SJSA1 (cell line): ENCODE measurements at places on chromosomes 12 and 14.

DNA sequence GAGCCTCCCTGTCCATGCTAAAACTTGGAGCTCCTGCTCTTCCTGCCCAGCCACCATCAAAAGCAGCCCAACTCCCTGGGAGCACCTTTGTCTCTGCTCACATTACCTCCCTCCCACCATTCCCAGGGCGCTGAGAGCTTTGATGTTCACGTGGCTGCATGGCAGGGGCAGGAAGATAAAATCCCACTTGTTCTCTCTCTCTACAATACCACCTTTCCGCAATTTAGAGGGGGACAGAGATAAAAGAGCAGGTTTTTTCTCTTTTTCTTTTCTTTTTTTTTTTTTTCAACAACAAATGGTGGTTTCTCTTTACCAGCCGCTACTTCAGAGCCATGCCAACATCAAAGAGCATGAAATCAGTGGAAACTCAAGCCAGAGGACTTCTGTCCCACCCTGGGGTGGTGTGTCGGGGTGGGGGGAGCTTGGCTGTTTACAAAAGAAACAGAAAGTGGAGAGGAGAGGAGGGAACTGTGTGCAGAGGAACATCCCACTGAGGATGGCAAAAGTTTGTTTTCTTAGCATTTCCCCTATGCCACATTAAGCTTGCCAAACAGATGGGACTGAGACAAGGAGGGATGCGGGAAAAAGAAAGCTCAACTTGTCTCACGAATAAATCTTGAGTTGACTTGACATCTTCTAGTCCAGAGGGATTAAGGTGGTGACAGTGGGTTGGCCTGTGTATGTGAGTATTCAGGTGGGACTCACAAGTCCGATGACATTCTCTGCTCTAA, 103.7 kb upstream of the NUDT4 start:
- no peak for DNase-seq

GRCh38 chr12:61302282-61302681, 957.9 kb upstream of the USP15 start:
- no peak for DNase-seq

GRCh38 chr14:97329701-97330100, 532.5 kb downstream of the VRK1 start:
- DNase-seq, result peak; percentile 48

- no peak for DNase-seq
Measured at GRCh38 chr14:45095143-45095542, 11.2 kb downstream of the PRPF39 start.

GRCh38 chr12:65533177-65533883, 254.8 kb downstream of the MSRB3 start:
- no peak for DNase-seq

GRCh38 chr12:49707812-49708147, 575 bp upstream of the FMNL3 start:
- DNase-seq, result no peak

- DNase-seq, result no peak
Measured at GRCh38 chr12:66978802-66979201, 290.4 kb upstream of the CAND1 start.

- no peak for DNase-seq
Measured at GRCh38 chr12:124098887-124099286, 125.9 kb downstream of the ZNF664 start.

GRCh38 chr14:77612011-77612620, 4.3 kb downstream of the SPTLC2 start:
- DNase-seq, result no peak

GRCh38 chr12:76041406-76041805, 9.8 kb upstream of the PHLDA1 start:
- DNase-seq, result no peak

GRCh38 chr12:119375075-119375882, 40.8 kb downstream of the CCDC60 start:
- DNase-seq, result no peak

DNA sequence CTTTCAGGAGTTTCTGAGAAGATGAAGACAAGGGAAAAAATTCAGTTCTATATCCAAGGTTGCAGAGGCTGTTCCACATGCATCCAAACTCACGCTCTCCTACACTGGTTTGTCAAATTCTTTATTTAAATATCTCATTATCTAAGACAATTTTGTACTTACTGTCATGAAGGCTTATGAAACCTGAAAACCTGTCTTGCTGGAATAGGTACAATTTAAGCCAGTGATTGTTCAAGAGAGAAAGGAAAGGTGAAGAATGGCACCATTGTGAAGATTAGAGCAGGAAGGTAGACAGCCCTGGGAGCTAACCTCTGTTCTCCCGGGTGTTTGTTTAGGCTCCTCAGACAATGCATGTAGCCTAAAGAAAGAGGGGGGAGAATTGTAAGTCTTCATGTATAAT, 315.1 kb upstream of the PRKD1 start:
- DNase-seq, result no peak

GRCh38 chr12:45718306-45718705, 11.2 kb upstream of the ARID2 start:
- DNase-seq, result no peak

GRCh38 chr12:2334271-2334670, 281.5 kb downstream of the CACNA1C start:
- no peak for DNase-seq

DNA sequence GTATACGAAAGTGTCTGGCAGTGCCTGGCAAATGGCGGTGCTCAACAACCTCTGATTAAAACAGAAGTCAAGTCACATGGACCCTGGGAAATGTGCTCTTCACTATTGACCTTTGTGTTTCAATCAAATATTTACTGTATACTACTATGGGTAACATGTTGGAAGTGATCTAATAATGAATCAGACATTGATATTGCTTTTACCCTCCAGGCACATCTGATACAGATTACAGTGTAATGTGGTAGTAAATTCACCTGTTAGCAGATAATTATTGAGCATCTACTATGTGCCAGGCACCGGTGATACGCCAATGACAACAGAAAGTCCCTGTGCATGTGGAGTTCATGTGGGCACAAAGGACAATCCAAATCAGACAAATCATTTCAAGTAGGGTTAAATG, 63.1 kb downstream of the STON2 start:
- DNase-seq, result no peak

- no peak for DNase-seq
Measured at GRCh38 chr12:59085690-59086089, 165.4 kb upstream of the LRIG3 start.

- DNase-seq, result no peak
Measured at GRCh38 chr12:57475271-57476161, 4.2 kb downstream of the ARHGAP9 start.

GRCh38 chr12:95700316-95700785, 90.2 kb downstream of the NTN4 start:
- peak; percentile 50 for DNase-seq

DNA sequence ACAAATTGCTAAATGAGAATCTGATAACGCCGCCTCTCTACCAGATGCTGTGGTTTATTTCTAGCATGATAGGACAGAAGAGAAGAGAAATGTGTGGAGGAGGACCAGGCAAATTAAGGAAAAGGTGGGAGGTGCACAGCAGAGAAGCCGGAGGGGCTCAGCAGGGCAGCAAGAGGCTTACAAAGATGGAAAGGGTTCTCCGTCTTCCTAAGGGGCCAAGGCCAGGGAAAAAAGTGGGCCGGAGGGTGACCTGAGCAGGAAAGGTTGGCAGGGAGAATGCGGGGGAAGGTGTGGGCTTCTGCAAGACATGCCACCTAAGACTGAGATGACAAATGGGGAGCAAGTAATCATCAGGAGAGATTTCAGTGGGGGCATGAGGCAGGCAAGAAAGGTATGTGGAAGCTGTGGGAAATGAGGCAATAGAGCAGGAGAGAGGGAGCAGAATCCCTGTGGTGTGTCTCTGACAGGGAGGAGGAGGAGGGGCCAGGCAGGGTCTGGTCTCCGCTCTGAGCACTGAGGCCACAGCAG, 18.7 kb downstream of the MANSC1 start:
- no peak for DNase-seq

GRCh38 chr14:92914087-92914656, 8.8 kb upstream of the CHGA start:
- DNase-seq, result no peak

GRCh38 chr14:31568161-31568560, 7.0 kb downstream of the NUBPL start:
- DNase-seq, result no peak

GRCh38 chr12:30269496-30269895, 426.2 kb downstream of the IPO8 start:
- no peak for DNase-seq

- no peak for DNase-seq
Measured at GRCh38 chr14:79281244-79282152, 929.8 kb downstream of the DIO2 start.

- no peak for DNase-seq
Measured at GRCh38 chr12:59874781-59875180, 279.0 kb downstream of the SLC16A7 start.

DNA sequence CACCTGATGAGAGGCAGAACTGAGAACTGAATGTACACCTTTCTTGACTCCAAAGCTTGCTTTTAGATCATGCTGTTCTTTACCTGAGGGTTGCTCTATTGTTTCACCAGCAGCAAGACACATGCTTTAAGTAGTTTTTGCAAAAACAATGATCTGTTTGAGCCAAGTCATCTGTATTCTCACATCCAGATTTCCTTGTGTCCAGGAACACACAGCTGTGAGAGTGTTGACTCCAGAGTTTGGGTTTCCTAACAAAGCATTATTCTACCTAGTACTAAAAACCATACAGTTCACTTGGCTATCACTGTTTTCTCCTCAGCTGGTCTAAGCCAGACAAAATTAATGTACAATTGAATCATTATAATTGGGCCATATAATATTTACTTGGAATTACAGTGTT, 120.4 kb downstream of the STAB2 start:
- no peak for DNase-seq

DNA sequence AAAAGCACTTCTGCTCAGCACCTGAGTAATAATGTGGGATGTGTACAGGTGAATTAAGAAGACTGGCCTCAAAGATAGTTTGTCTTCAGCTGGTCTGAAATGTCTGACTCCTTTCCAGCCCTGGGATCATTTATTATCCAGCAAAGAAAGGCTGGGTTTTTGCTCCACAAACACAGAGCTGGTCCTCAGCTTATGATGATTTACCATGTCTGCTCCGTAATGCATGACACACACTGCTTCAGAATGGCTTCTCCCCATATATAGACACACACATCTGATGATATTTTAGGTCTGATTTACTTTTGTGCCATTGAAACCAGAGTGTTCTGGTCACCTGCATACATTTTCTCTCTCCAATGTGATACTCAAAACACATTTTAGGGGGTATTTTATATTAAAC, 225.0 kb downstream of the SLC25A21 start:
- DNase-seq, result no peak

DNA sequence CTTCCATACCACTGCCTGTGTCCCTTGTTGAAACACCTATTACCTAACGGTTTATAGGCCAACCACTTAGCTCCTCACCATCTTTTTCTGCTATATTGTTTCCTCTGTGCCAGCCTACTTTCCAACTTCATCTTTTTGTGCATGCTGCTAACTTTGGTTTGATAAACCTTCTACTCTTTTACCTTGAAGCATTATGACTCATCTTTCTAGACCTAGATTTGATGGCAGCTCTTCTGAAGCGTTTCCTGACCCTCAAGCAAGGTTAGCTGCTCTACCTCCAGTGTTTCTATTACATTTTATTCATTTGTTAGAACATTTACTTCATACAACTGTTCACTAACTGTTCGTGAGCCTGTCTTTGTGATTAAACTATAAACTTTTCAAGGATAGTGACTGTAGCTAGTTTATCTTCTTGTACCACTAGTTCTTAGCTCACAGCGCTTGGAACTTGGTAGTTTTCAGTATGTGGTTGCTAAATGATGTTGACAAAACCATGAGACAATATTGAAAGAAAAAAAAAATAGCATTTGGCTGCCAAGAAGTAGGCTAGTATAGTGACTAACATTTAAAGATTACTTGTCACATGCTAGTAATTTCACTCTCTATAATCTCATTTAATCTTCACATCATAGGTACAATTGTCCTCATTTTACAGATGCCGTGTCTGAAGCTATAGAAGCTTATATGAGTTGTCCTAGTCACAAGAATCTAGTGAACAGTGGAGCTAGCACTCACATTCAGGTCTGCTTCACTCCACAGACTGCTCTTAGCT, 79.5 kb downstream of the APAF1 start:
- DNase-seq, result no peak

DNA sequence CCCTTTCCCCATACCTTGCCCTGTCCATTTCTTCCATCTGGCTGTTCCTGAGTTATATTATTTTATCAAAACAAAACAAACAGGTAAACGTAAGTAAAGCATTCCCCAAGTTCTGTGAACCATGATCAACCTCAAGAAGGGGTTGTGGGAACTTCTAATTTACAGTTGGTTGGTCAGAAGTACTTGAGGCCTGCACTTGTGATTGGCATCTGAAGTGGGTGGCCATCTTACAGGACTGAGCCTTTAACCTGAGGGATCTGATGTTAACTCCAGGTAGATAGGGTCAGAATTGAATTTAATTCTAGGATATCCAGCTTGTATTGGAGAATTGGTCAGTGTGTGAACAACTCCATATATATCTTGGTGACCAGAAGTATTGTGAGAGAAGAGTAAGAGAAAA, 77.0 kb downstream of the DIO2 start:
- no peak for DNase-seq
